ENCODE measurements at places on chromosomes 12 and 14.

DNA sequence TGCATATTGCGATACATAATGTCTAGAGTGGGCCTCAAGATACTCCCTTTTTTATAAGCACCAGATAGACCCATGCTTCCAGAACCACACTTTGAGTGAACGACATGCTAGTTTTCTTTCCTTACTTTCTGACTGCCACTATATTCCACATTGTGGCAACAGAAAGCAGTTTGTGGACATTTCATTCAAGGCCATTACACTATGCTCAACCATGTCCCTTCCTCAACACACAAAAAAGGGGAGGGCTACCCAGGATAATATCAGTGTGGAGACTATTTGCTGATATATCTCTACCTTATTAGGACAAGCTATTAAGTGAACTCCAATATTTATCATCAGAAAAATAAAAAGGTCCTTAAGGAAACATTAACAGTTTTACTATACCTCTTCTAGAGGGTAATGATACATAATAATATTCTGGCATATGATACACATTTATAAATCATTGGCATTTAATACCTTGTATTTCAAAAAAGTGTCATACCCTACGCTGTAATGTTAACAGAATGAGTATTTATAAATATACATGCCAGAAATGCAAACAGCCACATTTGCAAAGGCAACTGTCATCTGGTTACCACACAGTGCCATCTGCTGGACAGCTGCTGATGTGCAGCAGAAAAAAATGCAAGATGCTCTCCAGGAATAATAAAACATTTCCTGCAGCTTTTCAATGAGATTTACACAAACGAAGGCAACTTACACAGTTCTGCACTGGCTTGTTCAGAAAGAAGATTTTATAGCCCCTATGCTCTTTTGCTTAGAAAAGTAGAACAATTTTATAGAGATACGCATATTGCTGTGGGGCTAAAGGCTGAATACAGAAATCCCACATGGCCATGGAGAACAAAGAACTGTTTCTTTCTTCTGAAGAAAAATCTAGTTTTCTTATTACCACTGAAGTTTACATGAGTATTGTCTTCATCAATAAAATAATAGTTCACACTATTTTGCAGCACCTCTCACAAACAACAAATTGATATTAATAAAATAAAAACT is 182.2 kb upstream of the GRIP1 start:
- DNase-seq: peak; percentile 26

DNA sequence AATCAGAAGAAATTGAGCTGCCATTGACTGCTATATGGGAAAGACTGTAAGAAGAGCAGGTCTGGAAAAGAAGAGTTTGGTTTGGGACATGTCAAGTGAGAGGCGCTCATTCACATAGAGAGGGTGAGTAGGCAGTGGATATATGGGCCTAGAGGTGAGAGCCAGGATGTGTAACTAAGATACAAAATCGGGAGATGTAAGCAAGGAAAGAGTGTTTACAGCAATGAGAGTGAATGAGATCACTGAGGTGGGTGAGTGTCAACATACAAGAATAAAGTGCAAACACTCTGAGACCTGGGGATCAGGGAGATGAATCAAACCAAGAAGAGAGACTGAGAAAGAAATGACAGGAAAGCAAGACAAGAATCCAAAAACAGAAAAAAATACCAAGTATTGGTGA is 58.0 kb upstream of the RTRAF start:
- no peak for DNase-seq

DNA sequence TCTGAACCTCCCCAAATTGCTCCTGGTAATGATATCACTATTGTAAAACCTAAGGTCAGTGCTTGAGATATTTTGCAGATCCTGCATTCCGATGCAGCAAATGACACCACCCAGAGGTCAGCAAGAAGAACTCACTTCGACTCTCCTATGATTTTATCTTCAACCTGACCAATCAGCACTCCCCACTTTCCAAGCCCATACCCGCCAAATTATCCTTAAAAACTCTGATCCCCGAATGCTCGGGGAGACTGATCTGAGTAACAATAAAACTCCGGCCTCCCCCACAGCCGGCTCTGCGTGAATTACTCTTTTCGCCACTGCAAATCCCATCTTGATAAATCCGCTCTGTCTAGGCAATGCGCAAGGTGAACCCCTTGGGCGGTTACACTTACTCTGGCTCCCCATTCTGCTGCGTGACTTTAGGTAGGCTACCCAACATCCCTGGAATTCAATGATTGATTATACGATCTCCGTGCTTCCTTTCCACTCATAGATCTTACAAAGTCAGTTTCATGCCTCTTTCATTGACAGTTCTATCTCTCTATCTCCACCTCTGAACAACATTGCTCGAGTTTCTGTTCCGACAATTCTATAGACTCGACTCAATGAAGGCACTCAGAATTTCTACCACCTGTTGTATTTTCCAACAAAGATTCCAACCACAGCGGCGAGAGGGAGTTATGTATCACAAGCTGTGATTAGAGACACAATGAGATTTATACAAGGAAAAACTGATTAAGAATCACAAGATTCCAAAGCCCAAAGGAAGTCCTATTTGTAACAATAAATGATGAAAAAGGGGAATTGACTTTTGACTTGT is 939 bp downstream of the NPC2 start:
- no peak for DNase-seq

DNA sequence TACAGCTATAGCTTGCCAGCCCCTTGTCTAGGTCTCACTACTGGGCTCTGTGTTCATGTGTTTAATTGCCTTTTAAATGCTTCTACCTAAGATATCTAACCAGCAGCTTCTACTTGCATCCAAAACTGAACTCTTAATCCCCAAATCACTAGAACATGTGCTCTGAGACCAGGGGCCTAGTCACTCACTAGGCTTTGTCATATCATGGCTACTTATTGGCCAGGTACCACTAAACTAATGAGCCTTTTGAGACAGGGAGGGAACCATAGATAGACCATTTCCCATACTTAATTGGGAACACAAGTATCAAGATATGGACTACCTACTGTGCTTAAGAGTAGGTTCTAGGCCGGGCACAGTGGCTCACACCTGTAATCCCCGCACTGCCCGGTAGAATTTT is 6.5 kb downstream of the HSP90B1 start:
- no peak for DNase-seq

GRCh38 chr14:41457393-41457792 is 149.3 kb upstream of the LRFN5 start:
- DNase-seq: no peak

GRCh38 chr12:20220339-20220738 is 148.0 kb upstream of the PDE3A start:
- peak; percentile 8 for DNase-seq

GRCh38 chr14:41604721-41605531 is 1.8 kb upstream of the LRFN5 start:
- DNase-seq: peak; percentile 91

- DNase-seq: no peak
Observed at GRCh38 chr14:37601865-37602264, 6.4 kb downstream of the TTC6 start.

- no peak for DNase-seq
Observed at GRCh38 chr12:122350141-122350848, 72.2 kb downstream of the CLIP1 start.

DNA sequence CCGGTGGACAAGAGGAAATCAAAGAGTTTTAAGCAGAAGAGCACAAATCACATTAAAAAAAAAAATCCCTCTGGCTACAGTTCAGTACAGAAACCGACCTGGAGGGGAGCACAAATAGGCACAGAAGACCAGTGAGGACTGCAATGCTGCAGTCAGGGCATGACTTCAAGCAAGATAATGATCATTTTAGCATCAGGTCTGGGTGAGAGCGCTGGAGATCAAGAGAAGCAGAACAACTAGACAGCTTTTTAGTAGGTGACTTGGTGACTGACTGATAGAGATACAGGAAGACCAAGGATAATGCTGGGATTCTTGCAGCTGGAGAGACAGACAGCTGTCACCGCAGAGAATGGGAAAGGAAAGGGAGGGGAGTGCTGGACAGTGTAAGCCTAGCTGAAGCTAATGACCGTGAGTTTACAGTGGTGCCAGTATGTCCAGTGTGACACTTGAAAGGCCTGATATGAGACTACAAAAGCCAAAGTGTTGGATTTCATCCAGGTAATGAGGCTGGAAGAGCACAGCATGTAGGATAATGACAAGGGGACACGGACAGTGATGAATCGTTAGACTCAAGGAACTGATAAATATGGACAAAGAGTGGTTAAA is 5.6 kb downstream of the NFYB start:
- DNase-seq: peak; percentile 41

- no peak for DNase-seq
Observed at GRCh38 chr12:69630191-69630590, 19.5 kb upstream of the LRRC10 start.

DNA sequence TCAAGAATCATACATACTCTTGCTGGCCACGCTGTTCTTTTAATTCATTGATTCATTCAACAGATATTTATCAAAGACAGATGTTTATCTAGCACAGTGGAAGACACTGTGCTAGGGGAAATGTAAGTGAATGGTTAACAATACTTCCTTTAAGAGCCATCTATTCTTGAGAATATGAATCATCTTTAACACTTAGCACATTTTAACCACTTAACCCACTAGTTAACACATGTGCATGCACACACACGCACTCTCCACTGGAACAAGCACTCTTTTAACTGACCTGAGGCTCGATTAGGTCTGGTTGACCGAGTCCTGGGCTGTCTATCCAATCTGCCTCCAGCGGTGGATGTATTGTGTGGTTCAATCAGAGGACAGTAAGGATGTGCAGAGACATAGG is 34.6 kb downstream of the LMNTD1 start:
- no peak for DNase-seq

GRCh38 chr12:55797550-55797949 is 20.0 kb downstream of the SARNP start:
- no peak for DNase-seq

GRCh38 chr12:95622879-95623278 is 71.6 kb upstream of the USP44 start:
- no peak for DNase-seq

DNA sequence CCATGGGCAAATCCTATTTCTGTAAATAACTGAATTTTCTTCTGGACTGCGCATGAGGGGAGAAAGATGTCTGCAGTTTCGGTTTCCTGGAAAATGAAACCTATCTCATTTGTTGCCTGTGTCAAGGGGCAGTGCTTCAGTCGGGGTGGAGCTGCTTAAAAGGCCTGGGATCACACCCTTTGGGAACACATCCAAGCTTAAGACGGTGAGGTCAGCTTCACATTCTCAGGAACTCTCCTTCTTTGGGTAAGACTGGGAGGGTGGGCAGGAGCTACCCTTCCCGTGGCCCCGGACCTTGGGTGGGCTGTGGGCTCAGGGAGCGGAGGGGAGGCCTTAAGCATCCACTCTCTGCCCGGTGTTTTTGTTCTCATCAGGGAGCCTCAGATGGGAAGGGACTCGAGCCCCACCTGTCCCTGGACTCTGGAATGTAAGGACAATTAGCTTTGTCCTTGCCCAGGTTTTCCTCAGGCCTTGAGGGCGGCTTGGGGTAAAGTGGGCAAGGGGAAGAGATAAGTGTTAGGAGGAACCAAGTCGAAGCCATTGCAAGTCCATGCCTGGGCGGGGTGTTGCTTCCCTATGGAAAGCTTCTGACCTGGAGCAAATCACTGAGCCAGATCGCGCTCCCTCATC is at the start of gene IFI27:
Gene IFI27 (plus strand): TSS at position 185 of the 630 bp plus-strand sequence.
- no peak for DNase-seq

DNA sequence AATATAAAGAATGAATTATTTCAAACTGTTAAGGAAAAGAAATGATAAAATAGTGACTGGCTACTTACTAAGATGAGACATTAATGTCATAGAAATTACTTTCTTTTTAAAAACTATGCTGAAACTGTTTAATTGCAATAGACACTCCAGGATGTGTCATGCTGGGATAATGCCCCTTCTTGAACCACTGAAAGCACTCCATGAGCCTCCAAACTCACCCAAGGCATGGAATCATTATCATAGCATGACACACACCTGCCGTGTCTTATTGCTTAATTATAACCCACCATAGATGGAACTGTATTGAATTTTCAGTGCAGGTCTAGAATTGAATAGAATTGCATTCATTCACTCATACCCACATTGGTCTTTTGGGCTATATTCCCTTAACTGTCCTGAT is 4.3 kb downstream of the MBIP start:
- peak; percentile 13 for DNase-seq

GRCh38 chr14:35883677-35884293 is 57.6 kb downstream of the BRMS1L start:
- peak; percentile 19 for DNase-seq

GRCh38 chr12:78324234-78324633 is 493.5 kb downstream of the NAV3 start:
- DNase-seq: no peak

DNA sequence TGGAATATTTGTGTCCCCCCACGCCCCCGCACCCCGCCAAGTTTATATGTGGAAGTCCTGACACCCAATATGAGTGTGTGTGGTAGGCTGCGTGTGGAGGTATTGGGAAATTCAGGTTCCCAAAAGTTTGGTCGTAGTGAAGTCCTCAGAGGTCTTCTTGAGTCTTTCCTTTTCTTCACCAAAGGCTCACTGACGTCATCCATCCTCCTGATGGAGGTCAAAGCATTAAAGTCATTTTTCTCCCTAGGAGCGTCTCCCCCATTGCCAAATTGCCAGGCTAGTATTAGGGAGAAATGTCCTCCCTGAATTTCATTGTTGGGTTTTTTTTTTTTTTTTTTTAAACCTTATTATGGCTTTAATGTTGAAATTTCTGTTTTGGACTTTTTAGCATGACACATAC is 113.7 kb downstream of the RGS6 start:
- no peak for DNase-seq

- no peak for DNase-seq
Observed at GRCh38 chr14:33811721-33812120, 139.2 kb downstream of the EGLN3 start.

- DNase-seq: no peak
Observed at GRCh38 chr12:62584619-62585018, 118.0 kb downstream of the MON2 start.

DNA sequence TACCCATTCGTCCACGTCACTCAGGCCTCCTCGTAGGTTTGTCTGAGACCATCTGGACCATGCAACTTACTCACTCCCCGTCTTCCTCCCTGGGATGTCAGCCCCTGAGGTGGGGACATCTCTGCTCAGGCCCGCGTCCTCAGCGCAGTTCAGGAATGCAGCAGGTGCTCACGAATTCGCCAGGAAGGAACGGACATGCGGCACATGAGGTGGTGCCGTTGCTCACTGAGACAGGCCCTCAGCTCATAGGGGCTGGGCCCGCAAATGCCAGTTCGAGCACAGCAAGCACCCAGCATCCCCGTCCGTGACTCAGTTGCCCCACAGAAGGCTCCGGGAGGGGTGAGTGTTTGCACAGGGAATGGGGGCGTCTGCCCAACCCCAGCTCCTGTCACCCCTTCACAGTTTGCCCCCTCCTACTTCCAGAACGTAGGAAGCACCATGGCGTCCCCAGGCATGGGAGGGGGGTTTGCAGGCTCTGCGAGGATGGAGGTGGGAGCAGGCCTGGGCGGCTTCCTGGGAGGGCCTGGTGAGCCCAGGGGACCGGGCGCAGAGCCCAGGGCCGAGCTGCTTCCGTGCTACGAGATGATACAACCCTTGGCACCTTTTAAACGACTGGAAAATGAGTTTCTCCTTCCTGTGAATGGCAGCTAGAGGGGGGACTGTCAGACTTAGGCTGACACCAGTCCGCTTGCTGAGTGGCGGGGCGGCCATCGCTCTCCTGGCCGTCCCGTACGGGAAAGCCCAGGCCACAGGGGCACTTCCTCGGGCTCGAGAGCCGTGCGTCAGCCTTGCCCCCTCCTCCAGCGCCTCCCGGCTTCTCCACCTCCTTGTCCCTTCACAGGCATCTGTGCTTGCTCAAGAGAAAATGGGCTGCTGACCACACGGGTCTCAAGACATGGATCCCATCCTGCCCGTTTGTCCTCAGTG is 6.9 kb downstream of the GALNT9 start:
- DNase-seq: no peak
